Placental pericyte (primary cell): ENCODE measurements at places on chromosomes 11 and 22. TPM values are rescaled to one million over a fixed set of nuclear protein-coding genes. Genes with fewer than 3 reads are reported as not detected.

The MAPK8IP1 gene
- total RNA-seq, result 6.8 and 9.7 TPM in 2 replicates

The TSGA10IP gene
- not detected in 2 replicates for total RNA-seq

The RFPL1 gene
- not detected in 2 replicates for total RNA-seq

The BRSK2 gene
- total RNA-seq, result 0.22 TPM in 1 of 2 replicates, not detected in the other

The MS4A2 gene
- total RNA-seq, result not detected in 2 replicates

The NUP98 gene
- 71.6 and 213 TPM in 2 replicates for total RNA-seq

The RASL10A gene
- total RNA-seq, result not detected in 2 replicates

The LSP1 gene
- total RNA-seq, result 0.22 TPM in 1 of 2 replicates, not detected in the other

The DLG2 gene
- total RNA-seq, result 0.44 and 1.1 TPM in 2 replicates
